Activated naive CD8-positive, alpha-beta T cell treated with anti-CD3 and anti-CD28 coated beads, Interleukin-2, amount 50 U/mL, for 24 hours (primary cell): ENCODE measurements at places on chromosomes 7 and 10.

GRCh38 chr7:47866120-47866519 lies 82.1 kb downstream of the PKD1L1 start:
- no peak for DNase-seq

- DNase-seq = no peak
Observed at GRCh38 chr7:96322847-96323461, 1.1 kb upstream of the SLC25A13 start.

GRCh38 chr7:123748171-123748733 lies 551 bp downstream of the WASL start:
- DNase-seq = peak; percentile 2

DNA sequence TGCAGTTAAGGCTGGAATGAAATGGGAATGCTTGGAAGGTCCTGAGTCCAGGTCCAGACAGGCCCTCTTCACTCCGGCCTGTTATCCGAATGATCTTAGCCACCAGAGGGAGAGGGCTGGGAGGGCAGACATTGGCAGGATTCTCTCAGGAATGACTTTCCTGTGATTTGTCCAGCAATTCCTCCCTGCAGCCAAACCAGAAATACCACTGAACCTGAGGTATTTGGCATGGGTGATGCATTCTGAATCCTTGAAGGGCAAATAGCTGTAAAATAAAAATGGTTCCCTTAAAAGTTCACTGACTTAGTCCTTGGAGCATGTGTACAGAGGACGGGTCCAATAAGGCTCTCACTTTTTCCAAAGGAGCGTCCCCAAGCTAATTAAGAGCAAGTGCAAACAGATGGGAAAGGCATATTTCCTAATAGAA lies 77.5 kb upstream of the HABP2 start:
- DNase-seq = no peak

GRCh38 chr10:49654036-49654693 lies 25.3 kb upstream of the C10orf53 start:
- no peak for DNase-seq

DNA sequence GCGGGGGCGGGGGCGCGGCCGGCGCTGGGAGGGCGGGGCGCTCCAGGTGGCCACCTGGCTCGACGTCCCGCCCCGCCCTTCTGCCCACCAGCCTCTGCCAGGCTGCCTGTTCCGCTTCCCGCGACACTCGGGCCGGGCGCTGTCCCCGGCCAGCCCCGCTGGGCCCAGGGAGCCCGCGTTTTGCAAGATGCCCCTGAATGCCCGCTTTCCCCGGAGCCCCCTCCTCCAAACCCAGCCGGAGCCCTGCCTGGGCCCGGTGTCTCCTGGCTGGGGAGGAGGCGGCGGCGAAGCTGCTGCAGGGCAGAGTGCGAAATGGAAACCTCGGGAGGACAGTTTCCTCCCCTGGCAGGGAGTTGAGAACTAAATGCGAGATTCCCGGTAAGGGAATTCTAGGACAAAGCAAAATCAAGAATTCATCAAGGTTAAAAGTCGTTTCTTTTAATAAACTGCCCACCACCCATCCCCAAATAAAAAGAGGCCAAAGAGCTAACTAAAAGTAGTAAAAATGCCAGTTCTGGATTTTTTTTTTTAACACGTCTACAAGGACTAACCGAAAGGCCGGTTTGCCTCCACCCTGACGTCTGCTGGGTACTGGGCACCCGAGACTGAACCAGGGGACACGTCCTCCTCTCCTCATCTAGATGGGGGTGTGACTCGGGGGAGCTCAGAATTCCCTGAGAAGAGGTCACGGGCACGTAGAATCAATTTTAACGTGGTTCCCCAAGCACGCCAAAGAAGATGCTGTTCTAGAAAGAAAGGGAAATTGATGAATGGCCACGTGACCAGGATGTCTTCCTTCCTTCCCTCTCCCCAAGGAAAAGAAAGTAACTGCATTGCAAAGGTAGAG lies 200.4 kb upstream of the NFE2L3 start:
- no peak for DNase-seq

DNA sequence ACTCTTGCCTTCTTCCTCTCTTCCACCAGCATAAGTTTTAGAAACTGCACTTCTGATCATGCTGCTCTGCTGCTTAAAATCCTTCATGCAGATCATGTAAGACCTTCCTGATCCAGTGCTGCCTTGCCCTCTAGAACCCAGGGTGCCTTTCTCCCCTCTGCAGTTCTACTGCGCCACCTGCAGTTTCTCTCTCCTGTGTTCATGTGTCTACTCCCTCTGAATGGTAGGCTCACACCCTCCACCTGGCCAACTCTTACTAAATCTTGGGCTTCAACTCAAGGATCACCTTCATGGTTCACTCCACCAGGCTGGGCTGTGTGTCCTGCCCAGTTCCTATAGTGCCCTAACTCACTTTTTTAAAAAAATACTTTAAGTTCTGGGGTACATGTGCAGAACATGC lies 174.6 kb upstream of the ITGB1 start:
- no peak for DNase-seq

DNA sequence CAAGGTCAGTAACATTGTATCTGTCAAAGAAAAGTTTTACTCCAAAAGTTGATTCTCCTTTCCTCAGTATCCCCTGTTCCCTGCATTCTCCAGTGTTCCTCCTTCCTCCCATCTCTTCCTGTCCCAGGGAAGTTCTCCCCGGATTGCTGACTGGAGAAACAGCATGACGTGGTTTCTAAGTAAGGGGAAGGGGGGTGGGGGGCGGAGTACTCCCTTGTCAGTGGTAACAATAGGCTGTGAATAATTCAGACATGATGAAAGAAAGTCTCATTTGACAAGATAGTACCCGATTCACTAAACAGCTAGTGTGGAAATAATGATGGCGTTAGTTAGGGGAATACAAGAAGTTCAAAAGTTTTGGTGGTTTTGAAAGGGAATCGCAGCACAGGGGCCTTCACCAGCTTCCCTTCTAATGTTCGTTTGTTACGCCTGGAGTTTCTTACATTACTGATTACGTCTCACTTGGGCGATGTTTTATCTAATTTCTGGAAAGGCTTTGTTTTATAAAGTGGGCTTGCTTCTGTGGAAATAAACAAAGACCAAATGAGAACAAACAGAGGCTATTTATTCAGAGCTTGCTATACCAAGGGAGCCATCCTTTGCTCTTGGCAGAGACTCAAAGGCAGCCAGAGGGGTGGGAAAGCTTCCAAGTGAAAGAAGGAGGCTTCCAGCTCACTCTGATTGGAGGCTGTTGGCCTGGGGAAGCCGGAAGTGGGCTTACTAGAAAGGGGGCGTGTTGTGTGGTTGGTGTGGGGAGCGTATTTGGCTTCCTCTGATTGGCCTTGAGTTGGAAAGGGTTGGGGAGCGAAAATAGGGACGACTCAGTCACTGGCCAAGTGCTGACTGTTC lies 453.7 kb downstream of the SDK1 start:
- no peak for DNase-seq

GRCh38 chr7:116984511-116984910 lies 31.2 kb downstream of the ST7 start:
- no peak for DNase-seq
